ACHN (cell line): ENCODE measurements at places on chromosomes 4 and X.

GRCh38 chr4:144351306-144351705, 210.8 kb upstream of the GYPA start:
- DNase-seq: no peak

- DNase-seq: no peak
These were observed 2.1 kb downstream of the GEMIN8 start for GRCh38 chrX:14027511-14028019.

GRCh38 chrX:15694941-15695451, 30.4 kb upstream of the CLTRN start:
- DNase-seq: no peak

DNA sequence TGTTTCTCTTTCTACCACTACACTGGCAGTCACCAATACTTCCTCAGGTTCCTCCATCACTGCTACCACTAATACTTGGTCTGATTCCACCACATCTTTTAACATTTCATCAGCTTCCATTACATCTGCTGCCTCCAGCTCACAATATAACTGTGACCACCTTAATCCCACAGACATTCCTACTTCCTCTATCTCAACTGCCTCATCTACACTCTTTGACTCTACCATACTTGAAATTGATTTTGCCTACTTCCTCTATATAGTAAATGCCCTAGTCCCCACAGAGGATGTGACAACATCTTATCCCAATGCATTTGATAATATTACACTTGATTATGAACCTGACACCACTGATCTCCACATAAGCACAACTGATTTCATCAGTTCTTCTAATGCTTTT, 29.0 kb downstream of the OPRPN start:
- DNase-seq: no peak

DNA sequence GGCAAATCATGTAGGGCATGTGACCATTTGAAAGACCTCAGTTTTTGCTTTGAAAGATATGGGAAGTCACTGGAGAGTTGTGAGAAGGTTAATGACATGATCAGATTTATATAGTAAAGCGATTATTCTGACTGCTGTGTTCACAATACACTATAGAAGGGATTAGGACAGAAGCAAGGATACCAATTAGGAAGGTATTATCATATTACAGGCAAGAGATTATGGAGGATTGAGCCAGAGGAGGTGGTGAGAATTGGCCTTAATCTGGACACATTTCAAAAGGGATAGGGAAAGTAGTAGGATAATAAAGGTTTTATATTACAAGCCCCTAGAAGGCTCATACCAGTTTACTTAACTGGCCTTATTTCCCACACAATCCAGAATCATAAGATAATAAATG, 124.9 kb upstream of the POF1B start:
- no peak for DNase-seq

- DNase-seq: peak; percentile 71
These were observed 17.8 kb downstream of the TRIM2 start for GRCh38 chr4:153221783-153222706.

DNA sequence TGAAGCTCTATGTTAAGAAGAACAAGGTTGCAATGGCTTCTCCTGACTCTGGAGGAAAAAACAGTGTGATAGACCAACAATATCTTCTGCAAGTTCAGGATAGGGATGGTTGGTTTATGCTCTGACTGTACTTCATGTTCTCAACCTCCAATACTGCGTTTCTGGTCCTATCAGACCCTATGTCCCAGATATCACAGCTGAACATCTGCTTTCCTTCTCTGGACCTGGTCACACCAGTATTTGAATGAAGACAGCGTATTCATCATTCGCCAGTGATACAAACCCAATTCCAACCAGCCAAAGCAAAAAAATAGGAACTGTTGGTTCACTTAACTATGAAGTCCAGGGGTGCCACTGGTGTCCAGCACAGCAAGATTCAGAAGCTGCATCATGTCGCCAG, 124.5 kb upstream of the KLF3 start:
- no peak for DNase-seq

GRCh38 chr4:79425586-79425985, 17.6 kb upstream of the GK2 start:
- DNase-seq: no peak

DNA sequence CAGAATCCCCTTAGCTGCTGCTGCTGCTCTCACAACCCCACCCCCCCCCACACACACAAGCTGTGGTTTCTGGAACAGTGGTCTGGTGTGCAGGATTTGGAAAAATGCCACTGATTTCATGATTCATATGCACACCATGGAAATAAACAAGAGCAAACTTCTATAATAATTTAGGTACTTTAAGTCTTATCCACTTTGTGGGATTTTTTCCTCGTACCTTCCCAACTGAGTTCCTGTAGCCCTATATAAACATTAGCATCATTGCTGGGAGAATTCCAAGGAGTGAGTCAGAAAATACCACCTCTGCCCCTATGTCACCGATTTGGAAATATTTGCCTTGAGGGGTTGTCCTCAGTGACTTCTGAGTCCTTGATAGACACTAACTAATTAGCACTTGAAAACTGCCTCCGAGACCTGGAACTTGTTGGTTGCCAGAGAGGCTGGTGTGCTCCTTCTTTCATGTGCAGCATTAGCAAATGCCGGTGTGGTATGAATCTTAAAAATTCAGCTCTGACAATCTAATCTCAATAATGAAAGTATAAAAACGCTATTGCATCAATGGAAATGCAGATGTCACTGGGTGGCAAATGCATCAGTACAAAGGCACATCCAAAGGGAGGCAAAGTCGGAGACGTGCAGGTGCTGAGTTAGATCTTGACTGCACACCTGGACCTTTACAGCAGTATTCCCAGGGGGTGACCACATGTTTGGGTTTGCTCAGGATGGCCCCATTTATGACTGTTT, 61.8 kb downstream of the CPE start:
- DNase-seq: no peak

DNA sequence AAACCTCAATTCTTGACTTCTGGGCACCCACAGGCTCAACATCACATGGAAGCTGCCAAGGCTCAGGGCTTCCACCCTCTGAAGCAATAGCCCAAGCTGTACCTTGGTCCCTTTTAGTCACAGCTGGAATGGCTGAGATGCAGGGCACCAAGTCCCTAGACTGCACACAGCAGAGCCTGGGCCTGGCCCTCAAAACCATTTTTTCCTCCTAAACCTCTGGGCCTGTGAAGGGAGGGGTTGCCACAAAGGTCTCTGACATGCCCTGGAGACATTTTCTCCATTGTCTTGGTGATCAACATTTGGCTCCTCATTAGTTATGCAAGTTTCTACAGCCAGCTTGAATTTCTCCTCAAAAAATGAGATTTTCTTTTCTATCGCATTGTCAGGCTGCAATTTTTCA, 382.7 kb upstream of the RASGEF1B start:
- DNase-seq: no peak

- DNase-seq: no peak
These were observed 84.7 kb upstream of the RAPGEF2 start for GRCh38 chr4:159018062-159018629.

DNA sequence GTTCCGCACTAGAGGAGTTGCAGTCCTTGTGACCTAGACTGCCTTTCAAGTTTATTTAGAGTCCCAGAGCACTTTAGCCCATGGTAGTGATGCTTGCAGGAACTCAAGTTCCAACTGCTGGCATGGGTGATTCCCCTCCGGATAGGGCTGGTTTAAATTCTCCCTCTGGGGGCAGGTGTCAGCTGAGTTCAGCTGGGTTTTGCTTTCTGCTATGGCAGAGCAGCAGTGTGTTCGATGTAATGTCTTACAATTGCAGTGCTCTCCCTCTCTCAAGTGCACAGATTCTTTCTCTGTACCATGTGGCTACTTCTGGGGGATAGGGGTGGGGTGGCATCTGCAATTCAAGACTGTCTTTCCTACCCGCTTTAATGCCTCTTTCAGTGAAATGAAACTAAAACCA, 164.8 kb upstream of the ZIC3 start:
- no peak for DNase-seq
